Tibial artery (tissue), 4 donors: ENCODE measurements at places on chromosomes 11 and 22.

DNA sequence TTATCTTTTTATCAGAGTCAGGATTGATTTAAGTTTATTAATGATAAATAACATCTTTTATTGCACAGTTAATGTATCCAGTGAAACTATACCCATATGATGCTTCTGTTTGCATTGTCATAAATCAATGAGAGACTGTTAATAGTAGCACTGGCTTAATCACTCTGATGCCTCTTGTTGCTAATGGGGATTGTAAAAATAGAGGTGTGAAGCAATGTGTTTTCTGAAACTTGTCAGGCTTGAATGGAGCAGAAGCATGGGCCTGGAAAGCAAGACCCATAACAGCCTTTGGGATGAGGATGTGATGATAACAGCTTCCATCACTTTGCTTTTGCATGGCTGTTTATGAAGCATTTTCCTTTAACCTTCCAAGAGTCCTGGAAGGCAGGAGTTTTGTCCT, 319.7 kb downstream of the DDX10 start:
- no peak for DNase-seq

DNA sequence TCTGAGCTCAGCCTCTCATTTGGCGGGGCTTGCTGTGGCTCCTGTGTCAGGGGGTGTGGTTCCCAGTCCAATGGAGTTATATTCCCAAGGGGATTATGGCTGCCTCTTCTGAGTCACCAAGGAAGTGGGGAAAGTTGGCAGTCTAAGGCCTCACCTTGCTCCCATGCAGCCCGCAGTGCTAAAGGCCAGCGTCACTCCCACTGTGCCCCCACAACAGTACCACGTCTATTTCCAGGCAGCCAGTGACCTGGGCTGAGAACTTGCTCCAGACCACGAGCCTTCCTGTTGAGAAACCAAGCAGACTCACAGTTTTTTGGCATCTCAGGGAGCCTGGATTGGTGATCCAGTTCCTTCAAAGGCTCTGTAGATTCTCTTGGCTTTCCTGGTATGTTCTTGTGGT, 45.6 kb downstream of the OR2AT4 start:
- DNase-seq, result no peak

DNA sequence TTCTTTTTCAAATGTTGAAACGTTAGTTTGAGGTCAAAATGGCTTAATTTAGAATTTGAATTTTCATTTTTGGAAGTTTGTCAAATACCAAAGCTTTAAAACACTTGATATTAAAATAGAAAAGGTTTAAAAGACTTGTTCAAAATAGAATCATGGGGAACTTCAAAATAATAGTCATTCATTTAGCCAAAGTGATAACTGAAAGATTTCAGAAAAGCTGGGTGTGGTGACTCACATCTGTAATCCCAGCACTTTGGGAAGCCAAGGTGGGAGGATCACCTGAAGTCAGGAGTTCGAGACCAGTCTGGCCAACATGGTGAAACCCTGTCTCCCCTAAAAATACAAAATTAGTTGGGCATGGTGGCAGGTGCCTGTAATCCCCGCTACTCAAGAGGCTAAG, 10.9 kb downstream of the GSTP1 start:
- no peak for DNase-seq

- no peak for DNase-seq
Observed at GRCh38 chr11:113862435-113862834, 12.9 kb downstream of the USP28 start.

- no peak for DNase-seq
Observed at GRCh38 chr11:70483917-70484316, 85.6 kb downstream of the CTTN start.

DNA sequence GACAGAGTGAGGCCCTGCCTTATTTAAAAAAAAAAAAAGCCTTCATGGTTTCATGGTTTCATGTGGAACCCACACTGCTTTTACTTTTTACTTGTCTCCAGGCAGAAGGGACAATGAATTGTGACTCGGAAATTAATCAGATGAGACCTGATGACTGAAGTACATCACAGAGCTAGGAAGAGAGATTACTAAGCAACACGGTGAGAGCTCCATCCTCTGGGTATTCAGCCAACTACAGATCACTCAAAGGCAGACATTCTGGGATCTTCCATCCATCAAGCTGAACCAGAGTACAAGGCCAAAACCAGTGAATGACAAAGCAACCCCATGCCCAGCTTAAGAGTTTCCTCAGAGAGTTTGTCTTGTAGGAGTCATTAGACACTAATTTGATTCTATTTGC, 433.2 kb downstream of the SOX6 start:
- no peak for DNase-seq

- peak; percentile 59 for DNase-seq
Observed at GRCh38 chr11:69004411-69005182, 8.4 kb downstream of the MRGPRF start.

DNA sequence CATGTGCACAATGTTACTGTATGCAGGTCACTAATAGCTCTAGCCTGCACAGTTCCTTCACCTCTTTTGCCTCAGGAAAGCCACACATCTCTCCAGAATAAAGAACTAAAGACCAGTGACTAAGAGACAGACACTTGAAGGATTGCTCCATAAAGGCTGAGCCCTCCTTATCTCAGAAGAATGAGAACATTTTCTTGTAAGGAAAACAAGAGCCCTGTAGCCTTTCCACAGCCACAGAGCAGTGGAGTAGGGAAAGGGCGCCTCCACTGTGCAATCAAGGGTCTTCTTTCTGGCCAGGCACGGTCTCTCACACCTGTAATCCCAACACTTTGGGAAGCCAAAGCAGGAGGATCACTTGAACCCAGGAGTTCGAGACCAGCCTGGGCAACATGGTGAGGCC, 202.6 kb upstream of the TMEM45B start:
- DNase-seq, result no peak

DNA sequence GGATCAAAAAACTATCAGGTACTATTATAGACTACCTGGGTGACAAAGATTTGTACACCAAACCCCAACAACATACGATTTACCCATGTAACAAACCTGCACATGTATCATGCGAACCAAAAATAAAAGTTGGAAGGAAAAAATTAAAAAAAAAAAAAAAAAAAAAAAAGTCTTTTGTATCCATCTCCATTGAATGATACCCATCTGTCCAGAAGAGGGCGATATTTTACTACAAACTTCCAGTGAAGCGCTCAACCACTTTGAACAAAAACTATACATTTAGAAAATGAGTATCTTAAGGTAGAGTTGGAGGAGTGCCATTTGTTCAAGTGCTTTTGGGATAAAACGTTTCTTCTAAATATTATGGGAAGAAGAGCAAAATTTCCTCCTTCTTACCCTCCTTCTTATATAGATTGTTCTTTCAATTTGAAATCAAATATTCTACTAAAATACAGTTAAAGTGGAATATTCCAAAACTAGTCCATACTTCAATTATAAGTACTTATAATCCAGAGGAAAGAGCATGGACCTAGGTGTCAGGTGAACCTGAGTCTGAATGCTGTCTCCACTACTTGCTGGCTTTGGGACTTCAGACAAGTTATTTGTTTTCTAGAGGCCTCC, 23.3 kb downstream of the ARL14EP start:
- DNase-seq, result no peak

GRCh38 chr22:45565973-45566372, 63.3 kb downstream of the FBLN1 start:
- DNase-seq, result no peak
